ENCODE measurements at places on chromosomes 7 and 10. TPM values are rescaled to one million over a fixed set of nuclear protein-coding genes. Genes with fewer than 3 reads are reported as not detected.

Gene LRRN3
- not detected for total RNA-seq

Gene CCSER2
- total RNA-seq, result 15.6 TPM

Gene PARG
- 18.8 TPM for total RNA-seq

Gene DRGX
- total RNA-seq, result not detected

Gene RALA
- 20.3 TPM for total RNA-seq
